ENCODE measurements at places on chromosomes 11 and 22.

DNA sequence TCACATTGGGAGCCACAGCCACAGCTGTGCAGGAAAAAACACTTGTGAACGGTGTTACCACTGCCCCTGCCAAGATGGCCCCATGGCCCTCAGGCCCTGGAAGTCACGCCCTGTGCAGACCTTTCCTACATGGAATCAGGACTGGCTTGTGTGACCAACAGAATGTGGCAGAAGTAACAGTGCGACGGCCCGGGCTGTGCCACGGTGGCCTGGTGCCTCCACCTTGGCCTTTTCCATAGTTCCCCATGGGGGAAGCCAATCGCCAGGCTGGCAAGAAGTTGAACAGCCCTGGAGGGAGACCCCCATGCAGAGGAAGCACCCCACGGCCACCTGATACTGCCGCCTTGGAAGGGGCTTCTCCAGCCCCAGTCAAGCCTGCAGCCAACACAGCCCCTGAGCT, 48.0 kb downstream of the DHCR7 start:
- DNase-seq = no peak

DNA sequence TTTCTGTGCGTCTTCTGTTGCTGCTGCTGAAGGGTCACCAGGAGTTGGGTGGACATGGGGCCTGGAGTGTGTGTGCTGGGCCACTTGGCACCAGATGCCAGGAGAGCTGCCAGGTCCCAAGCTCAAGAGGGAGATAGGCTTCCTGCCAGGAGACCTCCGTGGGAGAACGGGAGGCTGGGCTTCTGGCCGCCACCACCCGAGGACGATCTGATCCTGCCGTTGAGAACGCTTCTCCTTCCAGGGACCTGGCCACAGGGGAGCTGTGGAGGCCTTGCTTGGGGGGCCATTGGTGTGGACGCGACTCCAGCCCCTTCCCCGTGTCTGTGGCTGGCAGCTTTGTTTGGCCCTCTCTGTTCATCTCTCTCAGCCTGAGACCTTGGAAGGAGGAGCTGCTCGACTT, 2.4 kb downstream of the BRSK2 start:
- DNase-seq = no peak

DNA sequence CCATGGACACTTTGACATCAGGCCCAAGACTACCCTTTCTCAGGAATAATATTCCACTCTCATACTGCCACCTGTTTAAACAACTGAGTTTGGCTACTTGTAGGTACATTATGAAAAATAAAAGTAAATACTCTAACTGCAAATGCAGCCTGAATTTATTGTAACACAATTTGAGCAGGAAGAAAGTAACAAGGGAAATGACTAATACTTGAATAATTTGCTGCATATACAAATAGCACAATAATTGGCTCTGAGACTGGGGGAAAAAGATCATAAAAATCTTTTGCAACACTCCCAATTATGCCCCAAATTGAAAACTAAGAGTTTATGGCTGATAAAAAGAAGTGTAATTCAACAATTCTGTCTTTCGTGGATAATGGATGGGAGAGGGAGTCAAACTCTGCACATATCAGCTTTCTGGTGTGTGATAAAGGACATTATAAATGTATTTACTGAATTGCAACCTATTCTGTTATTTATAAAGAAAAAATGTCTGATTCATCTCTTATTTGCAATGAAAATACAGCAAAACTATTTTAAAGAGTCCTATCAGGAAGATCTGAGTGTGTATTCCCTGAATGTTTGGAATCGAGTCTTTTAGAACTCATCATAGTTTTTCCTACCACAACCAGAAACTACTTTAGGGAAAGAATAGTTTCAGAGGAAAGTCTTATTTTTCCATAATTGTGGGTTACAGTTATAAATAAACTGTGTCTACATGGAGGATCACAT, 359.0 kb downstream of the JRKL start:
- DNase-seq = no peak

DNA sequence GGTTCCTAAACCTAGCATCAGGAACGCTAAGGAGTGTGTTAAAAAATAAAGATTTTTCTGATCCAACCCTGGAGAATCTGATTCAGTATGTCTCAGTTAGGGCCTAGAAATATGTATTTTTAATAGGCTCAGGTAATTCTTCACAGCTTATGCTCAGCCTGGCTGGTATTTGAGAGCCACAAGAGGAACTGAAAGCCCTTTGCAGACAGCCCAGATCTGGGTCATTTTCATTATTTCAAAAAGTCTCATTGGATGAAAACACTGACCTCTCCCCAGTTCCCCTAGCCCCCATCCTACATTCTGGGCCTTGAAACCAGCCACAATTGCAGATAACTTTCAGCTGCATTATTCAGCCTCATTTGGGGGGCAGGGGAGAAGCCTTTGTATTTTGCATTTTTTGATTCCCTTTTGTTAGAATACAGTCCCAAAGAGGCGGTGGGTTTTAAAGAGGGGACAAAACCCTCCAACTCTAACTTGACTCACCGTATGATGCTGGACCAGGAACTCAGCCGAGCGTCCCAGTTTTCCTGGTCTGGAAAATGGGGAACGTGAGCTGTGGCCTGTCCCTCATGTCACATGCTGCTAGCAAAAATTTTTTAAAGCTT, 66.0 kb upstream of the LARGE1 start:
- no peak for DNase-seq

- no peak for DNase-seq
Observed at GRCh38 chr11:13294771-13295579, 17.4 kb downstream of the BMAL1 start.

GRCh38 chr11:19878520-19878919, 165.9 kb downstream of the NAV2 start:
- no peak for DNase-seq

- no peak for DNase-seq
Observed at GRCh38 chr11:120337355-120338106, 1.3 kb downstream of the ARHGEF12 start.

DNA sequence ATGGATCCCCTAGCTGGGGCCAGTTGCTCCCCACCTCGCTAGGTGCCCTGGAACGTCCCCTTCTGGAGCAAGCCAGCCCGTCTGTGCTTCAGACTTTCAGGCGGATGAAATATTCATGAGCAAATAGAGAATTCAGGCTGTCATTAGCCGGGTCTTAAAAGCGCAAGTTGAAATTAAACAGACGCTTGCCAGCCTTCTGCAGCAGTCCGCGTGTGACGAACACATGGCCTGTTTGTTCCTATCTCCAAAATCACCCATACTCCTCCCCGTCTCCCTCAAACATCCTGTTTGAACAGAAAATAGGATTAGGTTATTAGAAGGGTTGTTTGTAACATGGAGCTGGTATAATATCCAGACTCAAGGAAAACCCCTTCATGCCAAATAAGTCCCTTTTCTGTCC, 38.7 kb downstream of the MYO18B start:
- no peak for DNase-seq

GRCh38 chr22:42912059-42912458, 55.0 kb upstream of the ARFGAP3 start:
- DNase-seq = no peak

DNA sequence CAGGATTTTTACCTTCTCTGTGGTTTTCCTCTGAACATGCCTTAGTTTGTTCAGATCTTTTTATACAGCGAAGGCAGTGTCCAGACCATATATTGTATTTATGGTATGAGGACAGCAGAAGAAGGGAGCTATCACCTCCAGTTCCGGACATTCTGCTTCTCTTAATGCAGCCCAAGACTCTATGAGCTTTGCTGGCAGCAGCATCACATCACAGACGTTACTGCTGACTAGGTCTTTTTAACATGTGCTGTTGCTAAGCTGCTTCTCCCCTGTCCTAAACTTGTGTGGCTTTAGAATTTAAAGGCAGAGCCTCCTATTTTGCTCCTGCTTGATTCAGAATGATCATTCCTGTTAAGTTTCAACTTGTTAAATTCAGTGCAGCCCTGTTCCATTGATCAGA, 13.4 kb downstream of the MICAL2 start:
- no peak for DNase-seq

DNA sequence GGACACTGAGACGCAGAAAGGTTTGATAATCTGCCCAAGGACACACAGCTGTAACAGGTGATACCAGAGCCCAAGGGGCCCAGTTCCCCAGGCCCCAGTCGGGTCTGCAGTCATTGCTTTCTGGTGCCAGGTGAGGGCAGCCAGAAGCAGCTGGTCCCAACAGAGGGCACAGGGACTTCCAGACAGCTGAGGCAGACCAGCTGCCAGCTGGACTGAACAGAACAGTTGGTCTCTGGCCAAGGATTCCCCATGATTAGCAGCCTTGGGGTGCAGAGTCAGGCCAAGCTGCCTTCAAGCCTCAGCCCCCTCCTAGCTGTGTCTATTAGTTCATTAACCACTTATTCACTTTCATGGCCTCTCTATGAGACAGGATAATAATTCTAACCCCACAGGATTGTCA, 105.6 kb downstream of the RRAS2 start:
- DNase-seq = no peak

DNA sequence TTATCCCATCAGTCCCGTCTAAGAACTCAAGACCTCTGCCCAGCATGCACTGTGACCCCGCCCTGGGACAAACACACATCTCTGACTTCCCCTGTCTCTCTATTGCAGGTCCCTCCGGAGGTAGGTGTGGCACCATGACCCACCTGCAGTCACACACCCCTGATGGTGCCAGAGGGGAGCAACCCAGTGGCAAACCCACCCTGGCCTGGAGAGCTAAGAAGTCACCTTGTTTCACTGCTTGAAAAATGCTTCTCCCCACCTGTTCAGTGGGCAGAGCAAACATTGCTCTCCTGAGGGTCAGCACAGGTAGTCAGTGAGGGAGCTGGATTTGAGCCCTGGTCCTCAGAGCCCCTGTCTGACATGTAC, 23.9 kb downstream of the CAPN1 start:
- DNase-seq = peak; percentile 6

- no peak for DNase-seq
Observed at GRCh38 chr11:31903225-31904074, 92.3 kb upstream of the PAX6 start.

GRCh38 chr11:134017511-134018430, 51.1 kb upstream of the JAM3 start:
- DNase-seq = no peak

DNA sequence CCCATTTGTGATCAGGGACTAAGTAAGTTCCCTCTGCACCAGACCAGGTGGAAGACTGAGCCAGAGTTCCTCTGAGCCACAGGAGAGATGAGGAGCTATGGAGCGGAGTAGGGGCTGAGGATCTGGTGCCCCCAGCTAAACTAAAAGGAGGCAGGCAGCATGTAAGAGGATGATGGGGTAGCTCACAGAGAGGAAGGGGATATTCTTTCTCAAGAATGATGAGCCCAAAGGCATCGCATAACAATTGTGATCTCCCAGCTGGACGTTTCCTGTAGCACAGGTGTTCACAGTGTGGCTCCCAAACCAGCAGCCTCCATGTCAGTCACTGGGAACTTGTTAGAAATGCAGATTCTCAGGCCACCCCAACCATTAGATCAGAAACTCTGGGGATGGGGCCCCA, 24.4 kb downstream of the ADAMTS8 start:
- no peak for DNase-seq

GRCh38 chr11:77080643-77081210, 14.0 kb downstream of the CAPN5 start:
- no peak for DNase-seq

DNA sequence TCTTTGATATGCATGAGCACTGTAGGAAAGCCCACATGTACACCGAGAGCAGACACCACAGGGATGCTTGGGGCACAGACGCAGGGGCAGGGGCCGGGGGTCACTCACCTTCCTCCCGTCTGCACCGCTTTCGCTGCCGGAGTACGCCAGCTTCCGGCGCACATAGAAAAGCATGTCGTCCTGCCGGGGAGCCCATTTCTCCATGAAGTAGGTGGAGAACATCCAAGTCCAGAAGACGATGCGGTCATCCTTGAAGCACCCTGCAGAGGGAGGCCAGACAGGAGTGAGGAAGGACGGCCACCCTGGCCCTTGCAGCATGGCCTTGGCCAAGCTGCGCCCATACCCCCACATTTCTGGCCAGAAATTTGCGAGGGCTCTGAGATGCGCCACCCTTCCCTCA, 28.8 kb downstream of the KIAA0930 start:
- DNase-seq = no peak

GRCh38 chr11:2768471-2769408, 68.9 kb upstream of the KCNQ1OT1 start:
- DNase-seq = peak; percentile 25

GRCh38 chr22:29014773-29015172, 46.9 kb downstream of the C22orf31 start:
- DNase-seq = no peak

DNA sequence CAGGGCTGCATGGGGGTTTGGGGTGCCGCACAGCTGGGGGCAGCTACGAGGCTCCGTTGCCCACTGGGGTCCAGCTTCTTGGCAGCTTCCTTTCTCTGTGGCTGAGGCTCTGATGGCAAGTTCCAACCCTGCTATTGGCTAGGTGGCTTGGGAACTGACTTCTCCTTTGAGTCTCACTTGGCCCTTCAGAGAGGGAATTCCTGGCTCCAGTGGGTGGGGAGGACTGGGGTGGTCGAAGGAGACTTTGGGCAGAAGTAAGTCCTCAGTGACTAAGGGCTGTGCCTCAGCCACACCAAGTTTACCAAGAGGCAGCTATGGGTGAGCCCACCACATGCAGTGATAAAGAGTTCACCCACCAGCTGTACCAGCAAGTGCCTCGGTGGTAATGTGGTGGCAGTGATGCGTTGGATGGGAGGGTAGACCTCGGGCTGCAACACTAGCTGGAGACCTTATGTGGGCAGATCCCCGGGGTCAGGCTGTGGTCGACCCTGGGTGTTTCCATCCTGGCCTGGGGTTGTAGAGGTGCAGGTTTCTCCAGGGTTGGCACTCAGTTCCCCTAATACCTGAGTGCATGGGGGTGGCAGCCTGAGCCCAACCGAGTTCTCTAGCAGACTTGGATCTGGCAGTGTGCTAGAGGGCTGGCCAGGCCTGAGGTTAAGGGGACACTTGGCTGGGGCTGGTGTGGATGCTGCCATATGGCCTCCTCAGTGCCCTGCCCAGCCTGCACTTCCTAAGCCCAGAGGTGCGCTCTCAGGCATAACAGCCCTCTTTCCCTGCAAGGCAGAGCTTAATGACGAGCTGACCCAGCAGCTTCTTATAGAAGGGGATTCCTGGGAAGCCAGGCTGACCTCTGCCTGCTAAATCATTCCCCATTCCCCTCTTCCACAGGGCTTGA, 197.0 kb upstream of the CADM1 start:
- no peak for DNase-seq

Measured in activated CD4-positive, alpha-beta memory T cell treated with anti-CD3 and anti-CD28 coated beads for 36 hours (primary cell).